ENCODE measurements at places on chromosomes 3 and 15. TPM values are rescaled to one million over a fixed set of nuclear protein-coding genes. Genes with fewer than 3 reads are reported as not detected.

Gene SEC62
- total RNA-seq: 30.8 TPM

Gene RHOV
- total RNA-seq: not detected

Gene FSD2
- not detected for total RNA-seq

Gene SH2D7
- not detected for total RNA-seq

DNA sequence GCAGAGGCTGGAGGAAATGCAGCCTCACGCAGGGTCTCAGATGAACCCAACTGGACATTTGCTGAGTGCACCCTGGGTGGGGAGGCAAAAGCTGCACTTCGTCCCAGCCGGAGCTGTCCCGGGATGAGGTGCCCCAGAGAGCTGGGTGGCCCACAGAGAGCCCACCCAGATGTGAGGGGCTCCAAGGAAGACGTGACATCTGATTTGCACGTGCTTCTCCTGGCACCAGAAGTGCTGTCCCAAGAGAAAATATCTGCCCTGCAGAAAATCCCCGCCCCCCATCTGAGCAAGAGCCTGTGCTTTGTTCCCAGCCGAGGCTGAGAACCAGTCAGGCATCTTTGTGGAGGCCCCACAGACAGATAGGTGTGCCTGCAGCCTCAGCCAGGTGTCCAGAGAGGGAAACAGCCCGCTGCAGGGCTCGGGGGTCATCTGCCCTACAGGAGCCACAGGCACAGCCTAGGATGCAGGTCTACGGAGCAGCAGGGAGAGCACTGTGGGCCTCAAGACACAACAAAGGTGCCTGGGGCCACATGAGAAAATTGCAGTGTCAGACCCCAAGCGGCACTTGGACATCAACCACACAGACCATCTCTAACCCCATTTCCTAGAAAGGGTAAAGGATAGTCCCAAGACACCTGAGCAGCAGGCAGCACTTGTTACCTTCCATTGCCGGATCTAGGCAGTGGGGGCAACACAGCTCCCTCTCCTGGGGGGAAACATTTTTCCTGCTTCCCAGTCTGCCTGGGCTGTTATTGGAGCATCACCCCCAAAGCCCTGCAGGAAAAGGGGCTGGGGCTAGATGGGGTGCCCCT lies 5.8 kb downstream of the TMIE start:
- DNase-seq: no peak

DNA sequence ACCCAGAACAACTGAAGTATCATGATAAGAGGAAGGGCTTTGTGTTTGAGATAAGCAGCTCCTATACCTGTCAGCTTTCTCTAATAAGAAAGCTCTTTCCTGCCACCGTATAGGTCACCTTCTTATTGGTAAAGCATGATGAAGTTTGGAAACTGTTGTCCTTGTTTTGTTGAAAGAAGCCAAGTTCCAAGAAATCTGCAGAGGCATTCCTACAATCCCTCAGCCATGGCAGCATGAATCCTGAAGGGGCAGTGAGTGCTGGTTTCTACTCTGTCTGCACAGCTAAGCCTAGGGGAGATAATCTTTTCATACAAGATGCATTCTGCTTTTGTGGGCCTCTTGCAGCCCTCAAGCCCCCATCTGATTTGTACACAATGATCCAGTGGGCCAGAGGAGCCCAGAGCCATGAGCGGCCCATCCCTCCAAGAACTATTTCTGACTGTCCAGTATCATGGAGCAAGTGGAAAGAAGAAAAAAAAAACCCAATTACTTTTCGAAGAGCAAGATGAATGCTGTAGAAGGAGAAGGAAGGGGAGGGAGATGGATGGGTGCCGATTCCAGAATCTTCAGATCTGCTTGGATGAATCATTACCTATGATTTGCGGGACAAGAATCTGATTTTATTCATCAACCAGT lies 1.9 kb upstream of the THBS1 start:
- no peak for DNase-seq

DNA sequence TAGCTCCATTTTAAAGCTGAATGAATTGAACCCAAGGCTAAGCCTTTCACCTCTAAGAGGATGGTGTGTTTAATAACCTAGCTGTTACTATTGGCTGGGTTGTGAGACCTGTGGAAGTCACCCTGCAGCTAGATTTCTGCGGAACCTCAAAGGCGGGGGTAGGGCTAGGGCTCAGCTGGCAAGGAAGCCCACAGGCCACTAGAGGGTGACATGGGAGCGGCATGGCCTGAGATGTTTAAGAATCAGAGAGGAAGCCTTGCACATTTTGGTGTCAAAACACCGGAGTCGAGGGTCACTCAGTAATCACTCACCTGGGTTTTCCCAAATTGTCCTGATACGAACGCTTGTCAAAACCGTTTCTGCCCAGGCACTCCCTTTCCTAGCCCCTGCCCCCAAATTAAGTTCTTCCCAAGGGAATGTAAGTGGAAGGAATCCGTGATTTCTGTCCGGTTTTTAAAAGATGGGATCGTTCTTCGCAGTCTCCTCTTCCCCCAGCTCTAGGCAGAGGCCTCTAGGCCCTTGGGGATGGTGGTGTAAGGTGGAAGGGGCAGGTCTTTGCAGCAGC lies 3.8 kb upstream of the ACAD9 start:
- no peak for DNase-seq

DNA sequence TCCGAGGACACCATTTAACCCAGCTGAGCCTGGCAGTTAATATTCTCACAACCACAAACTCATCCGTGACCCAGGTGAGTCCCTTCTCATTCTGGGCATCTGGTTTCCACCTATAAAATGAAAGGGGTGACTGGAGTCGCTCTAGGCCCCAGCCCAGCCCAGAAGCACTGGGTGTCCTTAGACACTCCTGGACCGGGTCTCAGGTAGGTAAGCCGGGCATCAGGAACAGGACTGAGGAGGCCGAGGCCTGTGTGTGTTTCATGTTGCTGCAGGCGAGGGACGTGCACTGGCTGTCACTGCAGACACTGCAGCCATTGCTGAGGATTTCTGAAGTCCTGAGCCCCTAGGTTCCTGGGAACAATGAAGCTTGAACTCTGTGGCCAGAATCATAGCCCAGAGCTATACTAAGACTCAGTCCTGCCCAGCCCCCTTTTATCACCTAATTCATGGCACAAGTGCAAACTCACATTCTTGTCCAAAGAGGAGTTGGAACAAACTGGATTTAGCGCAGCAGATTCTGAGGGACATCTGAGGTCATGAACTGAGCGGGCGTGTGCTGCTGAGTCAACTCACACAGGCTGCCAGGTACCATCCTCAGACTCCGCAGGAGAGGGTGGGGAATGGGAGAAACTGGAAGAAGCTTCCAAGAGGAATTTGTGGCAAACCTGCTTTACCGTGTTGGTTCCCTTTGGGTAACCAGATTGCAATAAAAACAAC lies 184.9 kb downstream of the FAM43A start:
- no peak for DNase-seq

DNA sequence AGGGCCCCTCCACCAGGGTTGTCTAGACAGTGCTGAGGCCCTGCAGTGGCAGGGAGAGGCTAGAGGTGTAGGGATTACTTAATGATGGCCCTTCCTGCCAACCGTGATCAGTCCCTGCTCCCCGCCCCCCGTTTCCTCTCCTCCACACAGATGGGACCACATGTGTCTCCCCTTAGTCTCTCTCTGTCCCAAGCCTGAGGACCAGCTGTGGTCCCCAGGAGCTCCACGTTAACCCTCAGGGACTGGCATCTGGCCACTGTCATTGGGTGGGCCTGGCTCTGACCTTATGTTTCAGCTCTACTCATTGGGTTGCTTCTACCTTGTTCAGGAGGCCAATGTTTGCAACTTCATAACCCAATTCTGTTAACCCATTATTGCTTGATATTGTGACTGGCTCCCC lies 6.0 kb upstream of the ALPK3 start:
- no peak for DNase-seq

- peak; percentile 55 for DNase-seq
These were observed 46.2 kb downstream of the TBL1XR1 start for GRCh38 chr3:177150970-177151627.

DNA sequence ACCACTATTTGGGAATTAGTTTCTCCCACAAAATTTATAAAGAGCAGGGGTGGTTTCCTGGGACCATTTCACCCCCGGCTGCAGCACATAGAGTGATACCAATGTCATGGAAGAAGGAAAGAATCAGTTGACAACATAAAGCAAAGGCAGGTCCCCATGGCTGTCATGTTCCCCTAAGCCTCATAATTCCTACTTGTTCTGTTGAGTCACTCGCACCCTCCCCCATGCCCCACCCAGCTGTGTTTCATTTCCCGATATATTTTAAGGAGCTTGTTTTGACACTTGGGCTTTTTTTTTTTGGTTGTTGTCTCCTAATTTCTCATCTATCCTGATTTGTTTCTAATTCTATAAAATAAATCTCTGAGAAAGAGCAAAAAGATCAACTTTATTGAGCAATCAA lies 24.9 kb downstream of the ERC2 start:
- DNase-seq: no peak
